PC-9 (cell line): ENCODE measurements at places on chromosomes 4 and X.

DNA sequence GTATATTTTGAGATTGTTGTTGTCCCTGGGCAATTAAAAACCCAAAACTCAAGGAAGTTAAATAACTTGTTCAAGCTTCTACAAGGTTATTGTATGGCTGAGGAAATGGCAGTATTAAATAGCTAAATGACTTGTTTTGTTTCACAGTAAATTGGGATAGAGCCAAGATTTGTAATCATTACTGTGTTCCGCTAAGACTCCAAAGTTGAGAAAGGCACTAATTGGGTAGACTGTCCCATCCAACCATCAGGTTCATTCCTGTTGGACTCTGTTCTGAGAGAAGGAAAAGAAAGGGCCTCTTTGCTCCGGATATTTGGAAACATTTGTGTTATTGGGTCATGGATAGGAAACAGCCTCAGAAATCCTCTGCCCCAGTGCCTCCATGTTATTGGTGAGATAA lies 82.2 kb downstream of the DCLK2 start:
- DNase-seq: no peak

GRCh38 chr4:61619528-61619927 lies 419.4 kb downstream of the ADGRL3 start:
- no peak for DNase-seq

- no peak for DNase-seq
These were observed 1.7 kb downstream of the SLAIN2 start for GRCh38 chr4:48343035-48343434.

- no peak for DNase-seq
These were observed 753.6 kb downstream of the CENPC start for GRCh38 chr4:66791686-66792085.

DNA sequence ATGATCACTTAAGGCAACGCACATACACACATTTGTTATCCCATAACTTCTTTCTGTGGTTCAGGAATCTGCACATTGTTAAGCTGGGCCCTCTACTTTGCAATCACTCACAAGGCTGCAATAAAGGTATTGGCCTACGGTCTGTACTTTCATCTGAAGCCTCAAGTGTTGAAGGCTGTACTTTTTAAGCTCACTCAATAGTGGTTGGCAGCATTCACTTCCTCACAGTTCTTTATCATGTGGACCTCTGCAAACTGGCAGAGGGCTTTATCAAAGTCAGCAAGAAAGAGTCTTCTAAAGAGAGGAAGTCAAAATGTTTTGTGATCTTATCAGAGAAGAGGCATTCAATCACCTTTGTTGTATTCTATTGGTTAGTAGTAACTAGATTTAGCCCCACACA lies 301.4 kb upstream of the EPHA5 start:
- no peak for DNase-seq

DNA sequence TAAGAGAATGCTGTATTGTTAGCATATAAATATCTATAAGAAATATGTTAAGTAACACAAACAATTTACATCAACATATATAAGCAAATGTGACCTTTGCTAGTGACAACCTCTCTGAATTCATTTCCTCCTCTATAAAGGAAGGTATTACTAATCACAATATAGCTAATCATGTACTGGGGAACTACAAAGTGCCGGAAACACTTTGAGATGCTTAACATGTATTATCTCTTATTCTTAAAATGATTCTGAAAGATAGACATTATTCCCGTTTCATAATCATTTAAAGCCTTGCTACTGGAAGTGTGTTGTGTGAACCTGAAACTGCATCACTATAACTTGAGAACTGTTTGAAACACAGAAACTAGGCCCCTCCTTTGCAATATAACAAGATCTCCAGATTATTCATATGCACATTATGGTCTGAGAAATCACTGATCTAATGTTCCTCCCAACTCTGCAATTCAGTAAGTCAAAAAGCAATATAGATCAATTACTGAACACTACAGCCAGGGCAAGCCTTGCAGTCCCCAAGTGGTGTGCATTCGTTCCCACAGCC lies 54.0 kb downstream of the KLHL8 start:
- no peak for DNase-seq

DNA sequence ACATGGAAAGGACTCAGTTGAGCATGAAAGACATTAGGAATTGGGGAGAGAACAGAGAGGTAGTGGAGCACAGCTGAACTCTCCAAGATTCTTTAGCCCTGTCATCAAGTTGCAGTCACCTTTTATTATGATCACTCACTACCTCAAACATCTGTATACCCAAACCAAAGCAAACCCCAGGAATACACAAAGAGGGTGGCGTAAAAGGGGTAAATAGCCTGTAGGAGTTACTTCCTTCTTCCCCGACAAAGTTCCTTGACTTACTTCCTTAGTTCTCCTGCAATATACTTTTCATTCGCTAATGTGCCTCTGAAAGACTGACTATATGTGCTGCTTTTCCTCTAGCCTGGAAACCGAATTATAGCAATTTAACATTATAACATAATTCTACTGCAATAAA lies 159.9 kb downstream of the SPRY1 start:
- no peak for DNase-seq

DNA sequence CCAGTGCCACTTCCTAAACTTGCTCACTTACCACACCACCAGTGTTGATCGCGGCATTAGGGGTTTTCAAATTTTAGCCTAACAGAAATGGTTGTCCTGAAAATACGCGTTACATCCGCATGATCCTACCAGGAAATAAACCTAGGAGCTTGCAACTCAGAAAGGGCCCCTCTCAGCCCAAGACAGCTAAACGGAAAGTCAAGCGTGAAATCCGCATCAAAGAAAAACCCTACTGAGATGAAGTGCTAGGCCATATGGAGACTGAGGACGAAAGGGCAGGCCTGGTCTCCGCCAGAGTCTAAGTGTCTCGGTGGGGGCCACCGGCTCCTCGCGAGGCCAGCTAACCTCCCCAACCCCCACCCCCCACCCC lies 626 bp downstream of the YTHDC1 start:
- no peak for DNase-seq

DNA sequence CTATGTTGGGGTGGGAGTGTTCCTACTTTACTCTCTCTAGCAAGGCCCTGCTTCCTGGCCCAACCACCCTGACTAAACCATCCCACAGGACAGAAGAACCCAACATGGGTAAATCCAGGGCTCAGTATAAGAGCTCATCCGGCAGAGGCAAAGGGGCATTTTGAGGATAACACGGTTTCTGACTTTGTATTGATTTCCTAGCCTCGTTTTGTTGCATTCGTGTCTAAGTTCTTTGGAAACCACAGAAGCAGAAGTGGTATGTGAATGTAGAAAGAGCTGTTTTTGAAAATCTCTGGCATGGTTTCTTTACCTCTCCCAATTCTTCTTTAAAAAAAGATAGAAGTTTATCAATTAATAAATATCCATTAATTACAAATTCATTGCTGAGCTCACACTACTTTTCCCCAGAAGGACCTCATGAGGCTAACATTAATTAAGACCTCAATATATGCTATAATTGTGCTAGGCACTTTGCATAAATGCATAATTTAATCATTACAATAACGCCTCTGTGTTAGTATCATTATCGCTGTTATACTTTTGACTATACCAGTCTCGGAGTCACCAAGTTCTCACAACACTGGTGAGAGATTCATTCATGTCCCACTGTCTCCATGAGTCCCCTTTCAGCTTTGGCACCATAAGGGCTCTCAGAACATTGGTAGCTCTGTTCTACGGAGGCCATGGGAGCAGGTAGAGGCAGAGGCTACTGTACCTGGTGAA lies 5.8 kb upstream of the CLNK start:
- DNase-seq: no peak

GRCh38 chrX:108049649-108050048 lies 4.8 kb downstream of the VSIG1 start:
- DNase-seq: no peak

GRCh38 chrX:16320765-16321355 lies 153.6 kb downstream of the MAGEB17 start:
- no peak for DNase-seq

DNA sequence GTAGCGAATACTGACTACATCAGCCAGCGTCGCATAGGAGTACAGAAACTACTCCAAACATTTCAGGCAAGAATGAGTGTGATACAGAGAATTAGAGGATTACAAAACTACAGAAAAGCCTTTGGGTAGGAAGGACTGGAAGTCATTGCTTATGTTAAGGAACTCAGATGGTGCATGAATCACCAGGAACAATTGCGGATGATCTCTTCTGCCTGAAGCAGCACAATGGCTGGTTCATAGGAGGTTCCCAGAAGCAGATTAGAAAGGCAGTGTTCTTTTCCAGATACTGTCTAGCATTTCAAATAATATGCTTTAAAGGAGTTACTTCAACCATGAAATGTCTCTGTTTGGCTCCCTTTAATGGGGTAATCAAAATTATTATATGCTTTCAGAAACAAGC lies 42.5 kb upstream of the MAP9 start:
- no peak for DNase-seq

DNA sequence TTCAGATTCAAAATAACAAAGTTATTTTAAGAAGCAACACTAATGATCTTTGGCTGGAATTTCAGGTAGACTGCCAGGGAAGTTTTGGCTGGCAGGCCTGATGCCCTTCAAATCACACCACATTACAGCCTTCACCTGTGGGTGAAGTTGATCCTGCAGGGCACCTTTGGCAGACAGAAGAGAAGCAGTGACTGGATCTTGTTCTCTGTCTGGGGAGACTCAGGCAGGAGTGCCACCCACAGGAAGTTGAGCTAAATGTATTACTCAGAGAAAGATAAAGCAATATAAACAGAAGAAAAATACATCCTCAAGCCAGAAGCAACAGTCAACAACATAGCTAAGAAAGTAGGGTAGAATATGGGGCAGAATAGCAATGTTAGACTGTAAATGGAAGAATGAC lies 12.8 kb upstream of the CFAP299 start:
- peak; percentile 12 for DNase-seq

DNA sequence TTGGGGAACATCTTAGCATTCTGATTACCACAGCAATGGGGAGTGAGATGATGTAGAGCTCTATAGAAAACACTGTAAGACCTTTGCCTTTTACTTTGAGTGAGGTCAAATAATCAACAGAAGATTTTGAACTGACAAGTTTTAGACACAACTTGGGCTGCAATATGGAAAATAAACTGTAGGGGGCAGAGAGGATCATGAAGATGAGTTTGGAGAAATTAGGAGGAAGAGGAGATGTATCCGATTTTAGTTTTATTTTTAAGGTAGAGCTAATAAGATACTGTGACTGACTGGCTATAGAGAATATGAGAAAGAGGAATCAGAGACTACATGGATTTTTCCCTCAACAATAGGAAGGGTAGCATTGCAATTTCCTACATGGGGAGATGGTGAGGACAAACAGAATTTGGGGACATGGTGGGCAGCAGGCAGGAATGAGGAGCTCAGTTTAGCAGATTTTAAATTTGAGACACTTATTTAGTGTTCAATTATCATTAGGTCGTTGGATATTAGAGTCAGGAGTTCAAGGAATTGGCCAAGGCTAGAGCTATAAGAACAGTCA lies 563.1 kb downstream of the INPP4B start:
- no peak for DNase-seq

DNA sequence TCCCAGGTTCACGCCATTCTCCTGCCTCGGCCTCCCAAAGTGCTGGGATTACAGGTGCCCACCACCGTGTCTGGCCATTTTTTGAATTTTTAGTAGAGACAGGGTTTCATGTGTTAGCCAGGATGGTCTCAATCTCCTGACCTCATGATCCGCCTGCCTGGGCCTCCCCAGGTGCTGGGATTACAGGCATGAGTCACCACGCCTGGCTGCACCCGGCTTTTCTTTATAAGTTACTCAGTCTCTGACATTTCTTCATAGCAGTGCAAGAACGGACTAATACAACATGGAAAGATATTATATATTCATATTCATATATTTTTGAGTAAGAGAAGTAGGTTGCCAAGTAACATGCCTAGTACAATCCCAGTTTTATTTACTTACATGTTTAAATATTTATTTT lies 22.9 kb downstream of the SHROOM3 start:
- DNase-seq: no peak

GRCh38 chrX:75522565-75523431 lies at the start of gene ZDHHC15:
Gene ZDHHC15 (minus strand): TSS chrX:75523037. CDS start chrX:75523024, 13 bp downstream.
- DNase-seq: no peak

DNA sequence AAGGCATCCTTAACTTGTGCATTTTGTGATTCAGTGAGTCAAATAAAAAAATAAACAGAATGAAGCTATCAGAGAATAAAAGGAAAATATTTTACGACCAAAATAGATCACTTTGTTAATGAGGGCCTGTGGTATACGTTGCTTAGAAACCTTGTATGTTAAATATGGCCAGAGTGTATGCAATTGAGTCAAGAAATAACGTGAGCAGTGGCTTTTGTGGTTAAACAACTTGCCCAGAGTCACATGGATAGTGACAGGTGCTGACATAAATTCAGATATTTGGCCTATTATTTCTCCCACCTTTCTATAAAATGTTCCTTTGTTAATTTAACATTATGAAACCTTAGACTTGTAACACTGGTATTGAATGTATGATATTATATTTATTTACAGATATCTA lies 393.4 kb downstream of the PABPC4L start:
- DNase-seq: no peak

- DNase-seq: no peak
These were observed 161.3 kb downstream of the FNIP2 start for GRCh38 chr4:158929939-158930638.

- peak; percentile 30 for DNase-seq
These were observed 1.8 kb downstream of the TLL1 start for GRCh38 chr4:165874791-165875371.

DNA sequence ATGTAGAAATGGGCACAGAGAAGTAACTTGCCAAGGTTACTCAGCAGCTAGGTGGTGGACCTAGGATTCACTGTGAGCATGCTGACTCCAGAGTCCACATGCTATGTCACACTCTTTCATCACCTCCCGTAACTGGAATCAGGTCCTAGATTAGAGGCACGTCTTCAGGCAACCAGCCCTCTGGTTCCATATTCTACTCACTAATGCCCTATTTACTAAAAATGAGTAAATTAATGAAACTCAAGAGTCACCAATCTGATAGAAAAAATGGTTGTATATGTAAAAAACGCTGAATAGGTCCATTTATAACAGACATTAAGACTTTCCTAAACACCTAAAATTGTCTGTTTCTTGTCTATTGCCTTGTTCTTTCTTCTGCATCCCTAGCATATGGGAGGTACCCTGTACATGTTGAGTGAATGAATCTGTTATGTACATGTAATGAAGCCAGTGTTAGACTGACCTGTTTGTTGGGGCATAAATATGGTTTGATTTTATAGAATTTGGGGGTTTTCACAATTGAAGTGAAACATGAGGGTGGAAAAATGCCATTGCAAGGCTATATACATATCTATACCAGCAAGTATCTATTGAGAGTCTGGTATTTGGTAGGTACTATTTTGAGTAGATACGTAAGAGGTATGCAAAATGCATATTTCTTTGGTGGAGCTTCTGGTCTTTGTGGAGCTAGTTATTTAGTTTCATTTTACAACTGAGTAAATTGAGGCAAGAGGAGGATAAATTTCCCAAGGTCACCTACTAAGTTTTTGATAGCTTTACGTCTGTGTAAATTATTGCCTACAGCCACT lies 7.5 kb upstream of the RUFY3 start:
- no peak for DNase-seq
